DMS153 (cell line): ENCODE measurements at places on chromosomes 1 and 21.

DNA sequence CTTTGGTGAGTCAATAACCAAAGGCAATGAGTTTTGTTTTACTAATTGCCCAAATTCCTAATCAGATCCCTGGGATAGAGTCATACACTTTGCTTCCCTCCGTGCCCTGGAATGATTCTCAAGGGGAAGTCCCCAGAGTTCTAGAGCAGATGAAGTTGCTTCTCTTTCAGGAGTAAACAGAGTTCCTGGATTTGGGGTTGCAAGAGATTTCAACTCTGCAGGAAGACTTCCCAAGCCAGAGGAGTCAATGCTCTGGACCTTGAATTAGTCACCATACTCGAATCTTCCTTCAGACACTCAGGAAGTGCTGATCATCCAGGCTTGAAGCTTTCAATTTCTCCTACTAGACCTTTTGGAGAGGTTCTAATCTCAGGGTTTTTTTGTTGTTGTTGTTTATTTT lies 39.6 kb downstream of the FCER1A start:
- no peak for DNase-seq

- DNase-seq = peak; percentile 7
Measured at GRCh38 chr1:67053785-67054772, at the start of gene SLC35D1. Gene SLC35D1 (minus strand): TSS chr1:67054148. CDS start chr1:67054013, 135 bp downstream.

GRCh38 chr1:80047791-80048190 lies 1041.3 kb upstream of the ADGRL4 start:
- no peak for DNase-seq

GRCh38 chr1:207221934-207222351 lies 99.5 kb upstream of the CD55 start:
- no peak for DNase-seq

DNA sequence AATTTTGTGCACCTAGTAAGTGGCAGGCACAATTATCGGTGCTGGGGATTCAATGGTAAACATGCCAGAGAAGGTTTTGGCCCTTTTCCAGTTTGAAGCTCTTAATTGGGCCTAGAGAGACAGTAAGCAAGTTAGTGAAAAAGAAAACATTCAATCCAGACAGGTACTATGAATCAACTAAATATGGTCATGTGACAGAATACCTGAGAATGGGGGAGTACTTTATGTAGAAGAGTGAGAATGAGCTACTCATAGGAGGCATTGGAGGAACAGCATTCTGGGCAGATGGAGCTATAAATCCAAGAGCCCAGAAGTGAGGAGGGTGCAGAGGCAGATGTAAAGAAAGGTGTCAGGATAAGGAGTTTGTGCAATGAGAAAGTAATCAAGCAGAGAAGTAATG lies 1017.9 kb downstream of the ADGRL2 start:
- peak; percentile 56 for DNase-seq

DNA sequence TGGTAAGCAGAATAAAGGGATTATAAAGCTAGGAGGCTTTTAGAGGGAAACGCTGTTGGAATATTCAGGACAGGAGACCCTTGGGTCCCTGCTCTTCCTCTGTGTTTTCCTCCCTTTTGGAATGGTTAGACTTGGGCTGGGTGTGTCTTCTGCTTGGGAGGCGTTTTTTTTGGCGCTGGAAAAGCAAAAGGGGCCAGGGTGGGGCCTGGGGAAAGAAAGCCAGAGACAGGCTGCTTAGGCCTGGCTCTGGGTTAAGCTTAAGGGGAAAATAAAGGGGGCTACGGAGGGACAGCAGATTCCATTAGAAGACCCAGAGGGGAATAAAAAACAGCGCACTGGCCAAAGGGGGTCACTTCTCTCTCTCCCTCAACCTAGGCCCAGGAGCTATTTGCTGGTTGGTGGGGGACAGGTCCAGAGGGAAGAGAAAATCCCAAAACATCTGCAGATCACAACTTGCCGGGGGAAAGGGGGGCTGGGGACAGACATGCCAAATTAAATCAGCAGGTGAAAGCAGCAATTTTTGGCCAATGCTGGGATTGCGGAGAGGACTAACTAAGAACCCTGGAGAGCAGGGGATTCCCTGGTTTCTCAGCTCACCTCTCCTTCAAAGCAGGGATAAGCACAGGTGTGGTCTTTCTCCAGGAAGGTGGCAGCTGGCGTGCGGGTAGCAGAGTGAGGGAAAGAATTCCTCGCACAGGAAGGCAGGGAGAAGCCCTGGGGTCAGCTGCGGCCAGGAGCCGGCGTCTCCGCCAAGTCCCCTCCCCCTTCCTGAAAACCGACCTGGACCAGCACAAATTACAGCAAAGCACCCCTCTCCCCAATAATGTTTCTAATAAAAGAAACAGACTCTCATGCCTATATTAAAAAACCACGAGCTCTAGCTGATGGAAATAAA lies 82.2 kb upstream of the AK4 start:
- no peak for DNase-seq

DNA sequence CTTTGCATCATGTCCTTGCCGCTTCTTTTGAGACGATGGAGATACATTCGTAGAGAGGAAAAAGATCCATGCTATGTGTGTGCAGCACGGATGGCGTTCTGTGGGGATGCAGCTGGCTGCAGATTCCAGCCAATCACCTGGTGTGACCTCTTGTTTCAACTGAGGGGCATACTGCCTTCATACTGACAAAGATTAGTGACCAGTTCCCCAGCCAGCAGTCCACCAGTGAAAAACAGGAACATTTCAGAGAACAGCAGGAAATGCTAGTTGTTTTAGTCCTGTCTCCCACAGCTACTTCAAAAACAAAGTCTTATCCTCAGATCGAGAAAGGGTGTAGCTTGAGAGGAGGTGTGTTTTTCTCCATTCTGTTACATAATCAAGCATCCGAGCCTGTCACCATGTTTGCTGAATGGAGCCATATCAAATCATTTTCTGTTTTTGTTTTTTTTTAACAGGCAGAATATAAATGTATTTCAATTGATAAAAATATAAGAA lies 255.7 kb upstream of the FMN2 start:
- no peak for DNase-seq

GRCh38 chr1:165355977-165356811 lies at the start of gene LMX1A:
Gene LMX1A (minus strand): TSS chr1:165356715. CDS start chr1:165355559, 1,156 bp downstream.
- DNase-seq = no peak

GRCh38 chr1:113388621-113389358 lies 1.5 kb upstream of the MAGI3 start:
- peak; percentile 28 for DNase-seq

DNA sequence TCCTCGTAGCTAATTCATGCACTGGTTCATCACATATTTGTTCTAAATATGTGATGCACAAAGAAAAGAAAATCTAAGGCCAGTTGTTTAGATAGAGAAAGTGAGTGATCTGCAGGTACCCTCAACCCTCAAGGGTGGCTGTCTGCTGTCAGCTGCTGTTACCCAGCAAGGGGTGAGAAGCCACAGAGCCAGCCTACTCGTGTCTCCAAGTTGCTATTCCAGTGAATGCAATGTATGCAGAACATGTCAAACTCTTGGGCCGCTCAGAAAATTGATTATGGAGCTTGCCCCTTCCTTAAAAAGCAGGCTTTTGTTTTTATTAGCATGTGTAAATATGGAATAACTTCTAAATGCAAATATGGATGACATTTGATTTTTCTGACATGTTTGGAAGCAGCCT lies 336.3 kb upstream of the ST6GALNAC5 start:
- DNase-seq = no peak

DNA sequence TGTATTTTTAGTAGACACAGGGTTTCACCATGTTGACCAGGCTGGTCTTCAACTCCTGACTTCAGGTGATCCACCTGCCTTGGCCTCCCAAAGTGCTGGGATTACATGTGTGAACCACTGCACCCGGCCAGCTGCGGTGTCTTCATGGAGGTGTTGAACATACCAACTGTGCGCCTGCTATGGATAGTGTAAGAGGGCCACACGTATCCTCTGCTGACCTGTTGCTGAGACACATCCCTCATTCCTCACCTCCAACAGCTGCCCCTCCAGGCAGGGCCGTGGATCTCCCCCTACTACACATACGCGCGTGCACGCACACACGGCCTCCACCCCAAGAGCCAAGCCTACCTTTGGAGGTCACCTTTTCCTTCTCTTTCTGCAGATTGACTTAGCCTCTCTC lies 48.0 kb upstream of the PARP1 start:
- no peak for DNase-seq

DNA sequence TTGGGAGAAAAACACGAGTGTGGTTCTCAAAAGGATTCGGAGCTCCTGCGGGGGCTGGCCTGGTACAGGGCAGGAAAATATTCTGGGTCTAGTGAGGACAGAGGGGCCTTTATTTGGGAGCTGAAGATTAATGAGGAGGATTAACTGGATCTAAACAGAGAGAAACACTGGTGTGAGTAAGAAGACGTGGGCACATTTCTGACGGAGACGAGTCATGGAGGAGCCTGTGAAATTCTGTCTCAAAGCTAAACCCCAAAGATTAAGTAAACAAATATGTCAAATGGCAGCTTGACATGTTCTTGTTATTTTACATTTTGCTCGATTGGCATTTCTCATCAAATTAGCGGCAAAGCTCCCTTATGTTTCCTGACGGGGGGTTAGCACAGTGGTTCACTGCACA lies 12.8 kb downstream of the PROK1 start:
- DNase-seq = no peak

- DNase-seq = peak; percentile 11
Measured at GRCh38 chr1:193590102-193590501, 403.7 kb upstream of the B3GALT2 start.

- no peak for DNase-seq
Measured at GRCh38 chr1:15758343-15758931, at the start of gene FBLIM1. Gene FBLIM1 (plus strand): TSS chr1:15758795. CDS start chr1:15764984, 6,189 bp downstream.

GRCh38 chr1:115078708-115079107 lies 10.6 kb downstream of the TSPAN2 start:
- DNase-seq = no peak
